Activated CD4-positive, alpha-beta T cell treated with anti-CD3 and anti-CD28 coated beads, Interleukin-2, amount 50 U/mL, for 24 hours (primary cell): ENCODE measurements at places on chromosomes 4 and X.

GRCh38 chr4:31598639-31599038 lies 878.5 kb downstream of the PCDH7 start:
- DNase-seq = no peak

DNA sequence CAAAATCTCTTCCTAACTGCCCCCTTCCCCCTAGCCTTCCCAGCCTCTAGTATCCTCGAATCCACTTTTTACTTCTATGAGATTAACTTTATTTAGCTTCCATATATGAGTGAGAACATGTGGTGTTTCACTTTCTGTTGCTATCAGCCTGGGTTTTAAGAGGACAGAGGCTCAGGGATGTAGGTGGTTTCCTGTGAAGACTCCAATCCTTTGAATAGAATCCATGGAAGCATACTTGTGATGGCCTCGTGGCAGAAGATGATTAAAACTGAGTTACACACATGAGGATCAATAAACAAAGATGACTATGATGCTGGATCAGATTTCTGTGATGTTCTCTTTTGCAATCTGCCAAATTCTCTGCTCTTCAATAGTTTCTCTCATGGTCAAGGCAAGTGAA lies 29.8 kb downstream of the CD99L2 start:
- DNase-seq = no peak

DNA sequence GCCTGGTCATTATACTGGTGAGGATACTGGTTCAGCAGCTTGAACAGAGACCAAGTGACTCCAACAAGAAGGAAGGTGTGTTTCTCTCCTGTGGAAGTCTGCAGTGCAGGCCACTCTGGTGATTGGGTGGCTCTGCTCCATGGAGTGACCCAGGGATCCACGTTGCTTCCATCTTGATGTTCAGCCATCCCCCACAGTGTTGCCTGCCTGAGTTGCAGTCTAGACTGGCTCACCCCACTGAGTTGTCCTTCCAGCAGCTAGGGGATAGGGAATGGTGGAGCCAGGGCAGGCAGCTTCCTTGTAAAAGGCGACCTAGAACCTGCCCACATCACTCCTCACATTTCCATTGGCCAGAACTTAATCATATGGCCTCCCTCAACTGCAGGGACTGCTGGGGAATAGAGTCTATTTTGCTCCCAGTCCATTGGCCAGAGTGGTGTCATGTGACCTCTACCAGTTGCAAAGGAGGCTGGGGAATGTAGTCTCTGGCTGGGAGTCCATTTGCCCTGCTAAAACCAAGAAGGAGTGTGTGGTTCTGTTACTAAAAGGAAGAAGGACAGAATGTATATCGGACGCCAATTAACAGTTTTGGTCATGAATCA lies 8.0 kb downstream of the MAN2B2 start:
- DNase-seq = no peak

- DNase-seq = no peak
Measured at GRCh38 chrX:67334323-67334722, 209.5 kb upstream of the AR start.

- DNase-seq = no peak
Measured at GRCh38 chr4:56371426-56372220, 15.7 kb downstream of the AASDH start.

- no peak for DNase-seq
Measured at GRCh38 chr4:122500852-122501501, 44.5 kb upstream of the IL2 start.

DNA sequence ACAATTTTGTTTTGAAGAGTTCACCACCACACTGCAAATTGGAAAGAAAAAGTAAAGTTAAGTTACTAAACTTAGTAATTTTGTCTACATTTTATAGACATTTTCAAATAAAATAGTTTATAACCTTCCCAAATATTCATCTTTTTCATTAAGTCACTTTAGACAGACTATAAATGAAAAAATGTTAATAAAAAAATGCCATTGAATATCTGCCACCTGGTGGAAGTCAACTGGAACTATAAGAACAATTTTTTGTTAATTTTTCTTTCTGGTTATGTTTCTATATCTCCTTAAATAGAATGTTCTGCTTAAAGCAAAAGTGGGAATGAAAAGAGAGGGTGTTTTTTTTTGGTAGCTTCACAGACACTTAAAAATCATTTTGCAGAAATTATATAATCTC lies 534.4 kb upstream of the PCDH10 start:
- no peak for DNase-seq

DNA sequence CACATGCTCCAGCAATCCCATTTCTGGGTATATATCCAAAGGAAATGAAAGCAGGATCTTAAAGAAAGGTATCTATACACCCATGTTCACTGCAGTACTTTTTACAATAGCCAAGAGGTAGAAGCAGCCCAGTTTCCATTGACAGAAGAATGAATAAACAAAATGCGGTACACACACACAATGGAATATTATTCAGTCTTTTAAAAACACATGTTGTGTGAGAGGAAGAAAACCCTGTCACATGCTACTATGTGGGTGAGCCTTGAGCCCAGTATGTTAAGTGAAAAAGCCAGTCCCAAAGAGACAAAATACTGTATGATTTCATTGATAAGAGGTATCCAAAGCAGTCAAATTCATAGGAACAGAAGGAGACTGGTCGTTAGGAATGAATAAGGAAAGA lies 6.3 kb downstream of the ANXA3 start:
- no peak for DNase-seq

DNA sequence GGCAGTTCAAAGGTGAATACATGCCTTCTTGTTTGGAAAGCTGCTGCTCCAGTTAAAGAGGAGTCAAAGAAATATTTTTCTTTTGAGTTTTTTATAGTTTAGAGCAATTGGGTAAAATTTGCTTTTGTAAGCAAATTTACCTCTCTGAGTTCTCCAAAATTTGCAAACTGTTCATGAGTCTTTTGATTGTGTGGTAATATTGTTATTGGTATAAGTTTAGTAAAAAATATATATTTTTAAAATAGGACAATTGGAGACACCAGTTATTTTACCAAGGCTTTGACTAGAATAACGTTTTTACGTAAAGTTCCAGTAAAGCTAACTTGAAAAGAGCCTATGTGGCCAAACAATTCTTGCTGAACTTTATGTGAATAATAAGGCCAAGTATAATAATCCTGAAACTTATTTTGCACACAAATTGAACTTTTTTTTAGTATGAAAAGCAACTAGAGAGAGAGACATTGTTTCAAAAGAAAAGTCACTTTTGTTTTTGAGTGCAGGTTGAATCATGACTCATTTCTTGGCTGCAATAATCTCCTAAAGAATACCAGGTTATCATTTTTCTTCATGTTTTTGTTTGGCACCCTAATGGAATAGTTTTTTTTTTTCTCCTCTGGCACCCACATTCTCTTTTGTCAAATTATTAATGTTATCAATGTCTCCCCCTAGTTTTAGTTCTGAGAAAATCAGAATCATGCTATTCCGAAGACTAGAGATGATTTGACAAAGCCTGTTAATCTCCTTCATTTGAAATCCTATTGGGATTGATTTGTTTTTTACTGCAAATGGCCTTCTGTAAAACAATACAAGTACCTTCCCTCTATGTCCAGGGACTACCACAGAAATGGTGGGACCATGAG lies 57.1 kb downstream of the UGT2B10 start:
- no peak for DNase-seq

DNA sequence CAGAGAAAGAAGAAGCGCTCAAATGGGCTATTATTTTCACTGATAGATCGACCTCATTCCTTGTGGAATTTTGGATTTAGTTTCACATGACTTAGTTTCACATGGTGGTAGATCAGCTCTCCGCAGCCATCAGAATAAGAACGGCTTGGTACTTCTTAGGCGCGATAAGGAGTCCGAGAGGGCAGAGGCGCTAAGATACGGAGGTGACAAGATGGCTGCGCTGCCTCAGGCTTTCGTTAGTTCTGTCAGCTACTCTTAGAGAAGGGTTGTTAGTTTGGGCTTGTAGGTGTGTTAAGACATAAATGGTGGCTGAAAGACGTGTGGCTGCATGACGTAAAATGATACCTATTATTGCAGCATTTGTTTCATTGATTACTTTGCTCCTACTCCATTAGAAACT lies 169.1 kb downstream of the UNC5C start:
- DNase-seq = no peak

DNA sequence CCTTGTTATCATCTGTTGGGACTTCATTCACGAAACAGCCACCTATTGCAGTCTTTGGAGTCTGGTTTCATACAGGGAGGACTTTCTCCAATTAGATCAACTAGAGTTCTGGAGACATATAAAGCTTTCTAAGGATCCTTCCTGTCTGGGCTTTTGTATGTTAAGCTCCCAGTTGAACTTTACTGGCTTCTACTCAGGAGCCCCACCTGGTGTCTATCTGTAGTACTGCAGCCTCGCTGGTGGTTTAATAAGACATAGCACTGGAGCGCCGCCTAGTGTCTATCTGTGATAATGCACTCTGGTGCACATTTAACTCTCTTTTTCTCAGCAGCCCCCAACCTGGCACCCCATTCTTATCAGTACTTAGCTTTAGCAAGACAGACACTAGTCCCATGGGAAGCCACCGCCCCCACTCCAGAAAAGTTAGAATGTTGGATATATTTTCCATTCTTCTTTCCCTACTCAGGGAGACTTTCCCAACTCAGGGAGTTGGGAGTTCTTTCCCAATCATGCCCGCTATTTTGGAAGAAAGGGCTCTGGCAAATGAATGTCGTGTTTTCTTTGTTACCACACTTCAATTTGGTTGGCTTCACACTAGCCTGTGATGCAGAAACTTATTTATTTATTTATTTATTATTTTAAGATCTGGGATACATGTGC lies 36.9 kb upstream of the SYTL4 start:
- peak; percentile 67 for DNase-seq

DNA sequence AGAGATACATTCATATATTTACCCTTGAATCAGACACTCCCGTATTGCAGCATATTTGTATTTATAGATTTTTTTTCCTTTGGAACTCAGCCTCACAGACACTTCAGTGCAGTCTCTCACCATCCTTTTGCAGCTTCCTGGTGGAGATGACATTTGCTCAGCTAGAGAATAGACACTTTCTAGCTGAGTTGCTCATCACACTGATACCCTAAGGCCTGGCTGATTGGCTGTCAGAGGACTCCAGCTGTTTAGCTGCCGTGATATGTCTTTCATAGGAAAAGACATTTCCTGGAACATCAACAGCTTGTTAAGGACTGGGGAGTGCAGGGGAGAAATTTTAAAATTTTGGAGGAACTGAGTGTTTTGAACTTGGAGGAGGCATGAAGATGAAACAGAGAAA lies 429.6 kb downstream of the SMARCA1 start:
- no peak for DNase-seq

GRCh38 chrX:12984603-12985319 lies 9.9 kb downstream of the TMSB4X start:
- DNase-seq = peak; percentile 34

DNA sequence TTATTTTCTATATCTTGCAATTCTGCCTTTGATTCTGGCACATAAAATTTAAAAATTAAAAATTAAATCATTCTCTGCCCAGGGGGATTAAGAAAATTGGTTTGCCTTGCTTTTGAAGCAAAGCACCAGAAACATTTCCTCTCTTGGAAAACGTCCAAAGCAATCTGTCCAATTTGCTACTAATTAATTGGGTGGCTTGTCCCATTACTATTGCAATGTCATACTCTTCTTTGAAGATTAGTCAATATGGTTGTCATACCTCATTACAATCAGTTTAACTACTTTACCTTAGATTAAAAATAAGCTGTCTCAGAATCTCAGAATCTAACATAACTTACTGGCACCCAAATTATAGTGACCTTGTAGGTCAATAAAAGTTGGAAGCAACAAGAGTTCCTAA lies 208.8 kb downstream of the TMA16 start:
- no peak for DNase-seq

DNA sequence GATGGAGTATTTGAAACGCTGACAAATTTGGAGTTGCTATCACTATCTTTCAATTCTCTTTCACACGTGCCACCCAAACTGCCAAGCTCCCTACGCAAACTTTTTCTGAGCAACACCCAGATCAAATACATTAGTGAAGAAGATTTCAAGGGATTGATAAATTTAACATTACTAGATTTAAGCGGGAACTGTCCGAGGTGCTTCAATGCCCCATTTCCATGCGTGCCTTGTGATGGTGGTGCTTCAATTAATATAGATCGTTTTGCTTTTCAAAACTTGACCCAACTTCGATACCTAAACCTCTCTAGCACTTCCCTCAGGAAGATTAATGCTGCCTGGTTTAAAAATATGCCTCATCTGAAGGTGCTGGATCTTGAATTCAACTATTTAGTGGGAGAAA lies 13.2 kb downstream of the TLR8 start:
- no peak for DNase-seq

DNA sequence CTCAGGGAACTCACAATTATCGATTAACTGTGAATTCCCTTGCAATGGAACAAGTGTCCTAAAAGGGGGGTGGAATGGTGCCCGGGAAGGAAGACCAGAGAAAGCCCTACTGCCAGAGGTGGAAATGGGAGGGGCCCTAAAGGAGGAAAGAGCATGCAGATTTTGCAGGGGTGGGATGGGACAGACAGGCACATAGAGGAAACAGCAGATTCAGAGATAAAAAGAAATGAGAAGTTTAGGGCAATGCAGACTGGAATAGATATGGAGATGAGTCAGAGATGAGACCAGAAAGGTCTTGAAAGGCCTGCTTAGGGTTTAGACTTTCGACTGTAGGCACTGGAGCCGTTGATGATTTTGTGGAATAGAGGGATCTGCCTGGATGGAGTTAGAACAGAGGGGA lies 57.4 kb upstream of the PITX2 start:
- no peak for DNase-seq

GRCh38 chr4:63986253-63986652 lies 423.0 kb downstream of the TECRL start:
- no peak for DNase-seq

GRCh38 chrX:116413273-116413672 lies 23.1 kb upstream of the SLC6A14 start:
- no peak for DNase-seq

DNA sequence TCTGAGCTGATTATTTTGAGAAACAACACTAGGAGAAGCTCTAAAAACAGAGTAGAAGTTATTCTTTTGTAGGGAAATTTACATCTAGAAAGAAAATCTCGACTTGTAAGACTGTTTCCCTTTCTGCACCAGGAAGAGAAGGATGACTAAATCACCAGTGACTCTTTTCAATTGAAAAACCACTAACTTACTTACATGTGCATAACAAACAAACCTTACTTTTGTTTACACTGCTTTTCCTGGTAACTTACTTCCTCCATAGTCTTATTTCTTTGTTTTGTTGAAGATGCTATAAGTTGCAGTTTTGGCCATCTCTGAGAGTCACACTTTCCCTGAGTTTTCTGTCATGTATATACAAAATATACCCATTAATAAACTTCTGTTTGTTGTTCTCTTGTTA lies 293.6 kb upstream of the FAT4 start:
- DNase-seq = no peak

GRCh38 chr4:101027721-101028120 lies 319.6 kb downstream of the PPP3CA start:
- no peak for DNase-seq

- no peak for DNase-seq
Measured at GRCh38 chr4:14752341-14753046, 249.8 kb upstream of the CPEB2 start.

- no peak for DNase-seq
Measured at GRCh38 chr4:170949084-170949483, 859.3 kb upstream of the AADAT start.

DNA sequence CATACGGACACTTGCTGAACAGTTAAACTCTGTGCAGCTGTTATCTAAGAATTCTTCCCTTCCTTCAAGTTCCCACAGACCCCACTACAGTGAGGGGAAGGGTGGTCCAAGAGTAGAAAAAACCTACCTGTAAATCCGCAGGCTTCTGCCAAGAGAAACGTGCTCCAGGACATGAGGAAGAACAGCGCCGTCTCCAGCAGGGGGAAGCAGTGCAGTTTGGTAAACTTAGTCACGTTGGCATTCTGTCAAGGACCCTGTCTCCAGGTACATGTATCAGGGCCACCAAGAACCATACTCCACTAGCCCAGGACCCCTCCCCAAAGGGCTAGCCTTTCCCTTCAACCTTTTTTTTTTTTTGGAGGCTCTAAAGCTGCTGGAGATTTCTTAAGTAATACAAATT lies 79.9 kb downstream of the CHST7 start:
- no peak for DNase-seq
